CD8-positive, alpha-beta memory T cell (primary cell): ENCODE measurements at places on chromosomes 2 and 18. TPM values are rescaled to one million over a fixed set of nuclear protein-coding genes. Genes with fewer than 3 reads are reported as not detected.

The PROKR1 gene
- total RNA-seq: 0.09 TPM

The DNAH7 gene
- total RNA-seq: not detected

The KLHL14 gene
- total RNA-seq: not detected

The IL37 gene
- not detected for total RNA-seq

The COL4A4 gene
- not detected for total RNA-seq

The CCDC141 gene
- 2.1 TPM for total RNA-seq

The BOLL gene
- not detected for total RNA-seq

The CPS1 gene
- 2.0 TPM for total RNA-seq

The NPHP1 gene
- total RNA-seq: 2.5 TPM

The PTPRN gene
- not detected for total RNA-seq

The UNC80 gene
- not detected for total RNA-seq
